Cerebellar cortex (tissue), 1 donor: ENCODE measurements at places on chromosomes 2 and 18.

GRCh38 chr2:184049566-184049965, 548.8 kb upstream of the ZNF804A start:
- DNase-seq: no peak

DNA sequence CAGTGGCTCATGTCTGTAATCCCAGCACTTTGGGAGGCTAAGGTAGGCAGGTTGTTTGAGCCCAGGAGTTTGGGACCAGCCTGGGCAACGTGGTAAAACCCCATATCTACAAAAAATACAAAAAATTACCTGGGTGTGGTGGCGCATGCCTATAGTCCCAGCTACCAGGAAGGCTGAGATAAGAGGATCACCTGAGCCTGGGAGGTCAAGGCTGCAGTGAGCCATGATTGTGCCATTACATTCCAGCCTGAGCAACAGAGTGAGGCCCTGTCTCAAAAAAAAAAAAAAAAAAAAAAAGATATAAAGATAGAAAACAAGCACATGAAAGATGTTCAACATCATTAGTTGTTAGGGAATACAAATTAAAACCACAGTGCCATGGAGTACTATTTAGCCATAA, 65.3 kb upstream of the UGP2 start:
- no peak for DNase-seq

DNA sequence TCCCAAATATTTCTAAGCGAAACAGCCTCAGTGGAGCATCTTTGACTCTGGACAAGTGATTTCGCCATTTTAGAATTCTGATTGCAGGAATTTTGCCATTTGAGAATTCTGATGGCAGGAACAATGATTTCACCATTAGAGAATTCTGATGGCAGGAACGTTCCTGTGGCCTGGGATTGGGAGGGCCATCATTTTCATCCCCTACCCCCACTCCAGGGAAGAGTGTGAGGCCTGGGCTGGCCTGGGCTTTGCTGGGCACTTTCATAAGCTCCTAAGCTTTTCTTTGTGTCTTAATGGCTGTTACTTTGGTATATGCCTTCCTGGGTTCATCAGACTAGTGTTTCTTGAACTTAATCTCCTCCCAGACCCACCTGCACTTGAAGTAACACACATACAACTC, 129.3 kb upstream of the EPAS1 start:
- no peak for DNase-seq

- no peak for DNase-seq
Observed at GRCh38 chr2:42849311-42849710, 56.9 kb upstream of the HAAO start.

- no peak for DNase-seq
Observed at GRCh38 chr2:236214376-236214995, 46.3 kb upstream of the GBX2 start.

- DNase-seq: peak; percentile 24
Observed at GRCh38 chr2:56130463-56131070, 53.2 kb upstream of the CCDC85A start.

- no peak for DNase-seq
Observed at GRCh38 chr2:198144660-198145059, 340.3 kb downstream of the PLCL1 start.

DNA sequence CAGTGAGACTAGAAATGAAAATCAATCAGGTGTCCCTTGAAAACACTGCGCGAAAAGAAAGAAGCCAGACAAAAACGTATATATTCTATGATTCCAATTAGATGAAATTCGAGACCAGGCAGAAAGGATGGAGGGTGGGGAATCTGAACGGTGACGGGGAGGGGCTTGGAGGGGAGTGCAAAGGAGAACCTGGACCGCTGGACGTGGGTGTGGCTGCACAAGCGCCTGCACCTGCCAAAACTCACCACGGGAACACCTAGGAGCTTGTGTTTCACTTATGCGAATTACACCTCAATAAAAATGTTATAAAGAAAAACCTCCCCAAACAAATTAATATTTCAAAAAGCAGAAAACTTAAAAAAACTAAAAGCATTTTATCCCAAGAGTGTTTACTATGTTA, 21.9 kb downstream of the THAP4 start:
- no peak for DNase-seq

GRCh38 chr2:26988058-26988860, 17.8 kb downstream of the MAPRE3 start:
- DNase-seq: no peak

DNA sequence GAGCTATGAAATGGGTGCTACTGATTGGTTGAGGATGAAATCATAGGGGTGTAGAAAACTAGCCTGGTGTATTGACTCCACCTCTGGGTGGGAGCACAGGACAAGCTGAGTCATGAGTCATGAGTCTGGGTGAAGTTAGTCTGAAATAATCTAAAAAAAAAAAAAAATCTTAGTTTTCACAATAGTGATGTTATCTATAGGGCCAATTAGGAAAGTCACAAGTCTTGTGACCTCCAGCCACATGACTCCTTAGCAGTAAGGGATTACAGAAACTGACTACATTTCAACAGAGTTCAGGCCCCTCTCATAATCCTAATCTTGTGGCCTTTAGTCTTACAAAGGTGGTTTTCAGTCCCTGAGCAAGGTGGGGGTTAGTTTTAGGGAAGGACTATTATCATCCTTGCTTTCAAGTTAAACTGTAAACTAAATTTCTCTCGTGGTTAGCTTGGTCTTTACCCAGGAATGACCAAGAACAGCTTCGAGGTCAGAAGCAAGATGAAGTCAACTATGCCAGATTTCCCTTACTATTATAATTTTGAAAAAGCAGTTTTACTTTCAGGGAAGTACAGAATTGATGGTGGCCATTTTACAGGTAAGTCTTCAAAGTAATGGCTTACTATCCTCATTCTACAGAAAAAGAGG, 338.0 kb upstream of the GYPC start:
- DNase-seq: no peak

GRCh38 chr18:44826418-44827259, 146.0 kb downstream of the SETBP1 start:
- peak; percentile 62 for DNase-seq

- DNase-seq: peak; percentile 50
Observed at GRCh38 chr2:10309286-10309685, 6.6 kb downstream of the HPCAL1 start.

- no peak for DNase-seq
Observed at GRCh38 chr18:47882641-47883040, 47.8 kb downstream of the SMAD2 start.
